A172 (cell line): ENCODE measurements at places on chromosomes 1 and 21.
A peak's percentile ranks its signal among the peaks of the same experiment; 100 is the strongest.

GRCh38 chr1:66383168-66383567, 150.8 kb upstream of the SGIP1 start:
- DNase-seq, result no peak

- DNase-seq, result no peak
Observed at GRCh38 chr1:181718034-181718433, 234.7 kb downstream of the CACNA1E start.

- DNase-seq, result no peak
Observed at GRCh38 chr1:238953448-238954010, 432.8 kb upstream of the CHRM3 start.

- DNase-seq, result peak; percentile 20
Observed at GRCh38 chr1:215160351-215160750, 77.8 kb downstream of the KCNK2 start.

- no peak for DNase-seq
Observed at GRCh38 chr1:96683931-96684330, 37.7 kb upstream of the PTBP2 start.

GRCh38 chr1:238485912-238486209, 595.1 kb upstream of the ZP4 start:
- DNase-seq, result peak; percentile 44

DNA sequence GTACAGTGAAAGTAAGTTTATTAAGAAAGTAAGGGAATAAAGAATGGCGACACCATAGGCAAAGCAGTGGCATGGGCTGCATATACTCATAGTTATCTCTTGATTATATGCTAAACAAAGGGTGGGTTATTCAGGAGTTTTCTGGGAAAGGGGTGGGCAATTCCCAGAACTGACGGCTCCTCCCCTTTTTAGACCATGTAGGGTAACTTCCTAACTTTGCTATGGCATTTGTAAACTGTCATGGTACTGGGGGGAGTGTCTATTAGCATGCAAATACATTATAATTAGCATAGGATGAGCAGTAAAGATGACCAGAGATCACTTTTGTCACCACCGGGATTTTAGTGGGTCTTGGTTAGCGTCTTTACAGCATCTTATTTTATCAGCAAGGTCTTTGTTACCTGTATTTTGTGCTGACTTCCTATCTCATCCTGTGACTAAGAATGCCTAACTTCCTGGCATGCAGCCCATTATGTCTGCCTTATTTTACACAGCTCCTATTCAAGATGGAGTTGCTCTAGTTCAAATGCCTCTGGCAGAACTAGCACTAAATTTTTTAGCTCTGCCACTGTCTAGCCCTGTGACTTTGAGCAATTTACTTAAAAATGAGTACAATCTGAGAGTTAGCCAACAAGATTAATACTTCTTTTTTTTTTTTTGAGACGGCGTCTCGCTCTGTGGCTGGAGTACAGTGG, 110.3 kb upstream of the PALMD start:
- DNase-seq, result peak; percentile 29

GRCh38 chr1:57674801-57675200, 250.9 kb upstream of the DAB1 start:
- DNase-seq, result no peak

- DNase-seq, result no peak
Observed at GRCh38 chr21:44914176-44914874, 6.4 kb downstream of the ITGB2 start.

- no peak for DNase-seq
Observed at GRCh38 chr1:11286735-11287410, 13.9 kb downstream of the UBIAD1 start.

GRCh38 chr1:196393742-196394141, 214.5 kb downstream of the KCNT2 start:
- DNase-seq, result peak; percentile 73

GRCh38 chr1:26754086-26754874, 33.5 kb upstream of the PIGV start:
- no peak for DNase-seq

DNA sequence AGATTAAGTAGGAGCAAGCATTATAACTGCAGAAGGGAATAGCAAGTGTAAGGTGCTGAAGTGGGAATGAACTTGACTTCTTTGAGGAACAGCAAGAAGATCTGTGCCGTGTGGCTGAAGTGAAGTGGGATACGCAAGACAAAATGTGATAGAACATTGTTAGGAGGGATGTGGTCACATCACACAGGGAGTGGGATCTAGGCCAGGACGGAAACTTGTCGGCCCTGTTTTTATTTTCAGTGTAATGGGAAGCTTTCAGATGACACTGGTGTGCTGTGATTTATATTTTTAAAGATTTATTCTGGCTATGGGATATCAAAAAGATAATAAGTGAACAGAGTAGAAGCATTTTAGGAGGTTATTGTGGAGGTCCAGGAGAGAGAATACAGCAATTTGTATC, 116.4 kb downstream of the PLA2G4A start:
- DNase-seq, result no peak

GRCh38 chr1:152623203-152623844, 421 bp upstream of the LCE3A start:
- no peak for DNase-seq

DNA sequence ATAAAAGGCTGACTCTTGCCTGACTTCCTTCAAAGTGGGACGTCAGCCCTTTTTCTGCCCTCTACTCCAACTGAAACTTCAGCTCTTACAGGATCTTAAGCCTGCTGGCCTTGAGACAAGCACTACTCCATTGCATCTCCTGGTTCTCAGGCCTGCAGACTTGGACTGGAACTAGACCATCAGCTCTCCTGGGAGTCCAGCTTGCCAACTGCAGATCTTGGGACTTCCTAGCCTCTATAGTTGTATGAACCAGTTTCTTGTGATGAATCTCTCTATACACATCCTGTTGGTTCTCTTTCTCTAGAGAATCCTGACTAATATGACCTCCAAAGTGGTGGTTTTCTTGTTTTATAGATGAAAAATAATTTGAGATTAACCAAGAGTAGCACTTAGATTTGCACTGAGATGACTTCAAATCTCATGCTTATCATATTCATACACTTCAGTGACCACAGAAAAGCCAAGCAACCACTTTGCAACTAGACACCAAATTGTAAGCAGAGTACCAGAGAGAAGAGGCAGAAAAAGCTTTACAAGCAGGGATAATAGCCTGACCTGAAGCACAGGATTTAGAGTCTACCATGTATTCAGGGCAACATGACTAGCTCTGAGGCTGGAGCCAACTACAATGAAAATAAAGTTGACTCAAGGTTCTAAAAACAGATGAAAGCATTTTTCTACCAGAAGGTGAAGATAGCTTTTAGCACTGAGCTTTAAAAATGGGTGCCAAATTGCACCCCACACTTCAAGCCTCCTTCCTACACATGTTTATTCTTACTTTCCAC, 661.3 kb upstream of the USP24 start:
- DNase-seq, result no peak

DNA sequence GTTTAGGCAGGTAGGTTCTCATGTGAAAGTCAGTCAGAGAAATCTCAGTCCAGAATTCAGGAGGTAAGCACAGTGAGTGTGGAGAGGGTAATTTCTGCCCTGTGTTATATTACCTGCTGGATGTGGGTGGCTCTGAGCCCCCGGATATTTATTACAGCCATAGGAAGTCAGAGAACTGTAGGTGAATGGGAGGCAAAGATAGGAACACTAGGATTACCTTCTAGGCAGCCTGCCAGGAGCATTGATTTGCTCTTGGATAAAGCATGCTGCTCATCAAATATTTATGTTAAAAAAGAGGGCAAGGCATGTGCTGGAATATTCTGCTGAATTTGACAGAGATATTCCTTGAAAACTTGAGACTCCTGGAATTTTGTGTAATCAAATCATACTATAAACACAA, 8.5 kb downstream of the GNG12 start:
- DNase-seq, result no peak

GRCh38 chr1:41239988-41240610, 2.0 kb downstream of the SCMH1 start:
- DNase-seq, result peak; percentile 20

- no peak for DNase-seq
Observed at GRCh38 chr1:208324005-208324404, 79.8 kb upstream of the PLXNA2 start.

GRCh38 chr1:149986486-149987296, 23.8 kb downstream of the OTUD7B start:
- peak; percentile 93 for DNase-seq

- DNase-seq, result peak; percentile 87
Observed at GRCh38 chr1:17874231-17874630, 119.1 kb downstream of the ACTL8 start.

DNA sequence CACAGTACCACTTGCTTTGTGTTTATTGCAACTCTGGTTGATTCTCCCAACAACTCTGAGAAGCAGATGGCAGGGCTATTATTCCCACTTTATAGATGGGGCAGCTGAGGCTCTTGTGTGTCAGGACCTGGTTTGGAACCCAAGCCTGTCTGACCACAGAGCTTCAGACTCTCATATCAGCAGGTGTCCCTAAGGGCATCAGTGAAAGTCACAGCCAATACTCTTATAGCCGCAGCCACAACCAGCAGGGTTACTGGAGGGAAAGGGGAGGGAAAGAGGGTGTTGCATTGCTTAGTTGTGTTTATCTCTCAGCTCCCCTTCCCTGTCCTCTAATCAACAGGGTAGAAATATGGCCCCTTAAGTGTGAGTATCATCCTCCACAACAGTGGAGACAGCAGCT, 304.0 kb downstream of the RRAGC start:
- DNase-seq, result no peak

DNA sequence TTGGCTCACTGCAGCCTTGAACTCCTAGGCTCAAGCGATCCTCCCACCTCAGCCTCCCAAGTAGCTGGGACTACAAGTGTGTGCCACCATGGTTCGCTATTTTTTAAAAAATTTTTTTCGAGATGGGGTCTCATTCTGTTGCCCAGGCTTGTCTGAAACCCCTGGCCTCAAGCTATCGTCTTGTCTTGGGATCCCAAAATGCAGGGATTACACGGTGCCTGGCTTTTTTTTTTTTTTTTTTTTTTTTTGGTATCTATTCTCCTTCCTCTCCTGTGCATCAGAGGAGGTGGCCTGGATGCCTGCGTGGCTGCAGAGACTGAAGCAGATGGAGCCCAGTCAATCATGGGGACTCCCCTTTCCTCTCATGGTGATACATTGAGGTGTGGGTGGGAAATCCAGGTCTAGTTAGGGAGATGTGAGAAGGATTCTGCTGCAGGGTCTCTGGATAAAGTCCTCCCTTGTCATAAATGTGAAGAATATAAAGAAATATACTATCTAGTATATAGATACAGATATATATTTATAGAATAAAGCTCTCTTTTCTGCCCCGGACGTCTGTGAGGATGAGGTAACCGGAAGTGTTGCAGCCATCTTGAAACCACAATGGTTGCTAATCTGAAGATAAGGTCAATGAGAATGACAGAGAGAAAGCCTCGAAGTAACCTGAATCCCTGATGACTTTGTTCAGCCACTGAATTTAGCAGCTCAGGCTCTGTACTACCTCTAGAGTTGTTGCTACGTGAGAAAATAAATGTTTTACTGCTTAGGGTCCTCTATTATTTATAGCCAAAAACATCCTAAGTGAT, 19.5 kb upstream of the RGSL1 start:
- DNase-seq, result peak; percentile 55

GRCh38 chr1:215345766-215346165, 221.3 kb upstream of the KCTD3 start:
- DNase-seq, result no peak

DNA sequence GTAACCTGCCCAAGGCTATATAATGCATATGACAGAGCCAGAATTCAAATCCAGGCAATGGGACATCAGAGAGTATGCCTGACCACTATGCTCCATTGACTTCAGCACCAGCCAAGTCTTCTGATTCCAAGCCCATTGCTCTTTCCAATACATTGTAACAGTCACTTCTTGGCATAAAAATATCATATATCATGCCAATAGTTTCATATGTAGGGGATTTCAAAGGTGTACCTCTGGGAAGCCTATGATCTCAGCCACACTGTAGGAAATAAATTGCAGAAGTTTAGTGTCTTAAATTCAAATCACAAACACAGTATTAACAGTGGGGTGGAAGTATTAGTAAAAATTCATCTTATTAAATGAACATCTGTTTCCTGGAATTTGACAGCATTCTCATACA, 30.0 kb upstream of the ROR1 start:
- no peak for DNase-seq

GRCh38 chr1:198723127-198723526, 84.3 kb downstream of the PTPRC start:
- no peak for DNase-seq

- no peak for DNase-seq
Observed at GRCh38 chr21:15212206-15212605, 147.4 kb upstream of the NRIP1 start.

DNA sequence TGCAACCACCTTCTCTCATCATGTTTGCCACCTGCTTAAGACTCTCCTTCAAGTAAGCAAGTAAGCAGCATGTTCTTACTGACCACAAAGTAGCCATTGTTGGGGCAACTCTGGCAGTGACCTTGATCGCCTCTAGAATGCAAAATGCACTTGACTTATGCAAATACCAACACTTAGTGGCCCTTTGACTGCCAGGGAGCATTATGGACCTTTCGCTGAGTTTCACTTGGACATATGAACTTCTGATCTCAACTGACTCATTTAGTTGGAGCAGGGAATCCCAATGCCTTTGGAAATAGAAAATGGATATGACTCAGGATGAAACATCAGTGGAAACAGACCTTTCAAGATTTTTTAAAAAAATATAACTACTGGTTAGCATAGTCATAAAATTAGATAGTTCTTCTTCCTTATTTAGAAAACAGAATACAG, 6.1 kb upstream of the PLA2G5 start:
- DNase-seq, result peak; percentile 62

DNA sequence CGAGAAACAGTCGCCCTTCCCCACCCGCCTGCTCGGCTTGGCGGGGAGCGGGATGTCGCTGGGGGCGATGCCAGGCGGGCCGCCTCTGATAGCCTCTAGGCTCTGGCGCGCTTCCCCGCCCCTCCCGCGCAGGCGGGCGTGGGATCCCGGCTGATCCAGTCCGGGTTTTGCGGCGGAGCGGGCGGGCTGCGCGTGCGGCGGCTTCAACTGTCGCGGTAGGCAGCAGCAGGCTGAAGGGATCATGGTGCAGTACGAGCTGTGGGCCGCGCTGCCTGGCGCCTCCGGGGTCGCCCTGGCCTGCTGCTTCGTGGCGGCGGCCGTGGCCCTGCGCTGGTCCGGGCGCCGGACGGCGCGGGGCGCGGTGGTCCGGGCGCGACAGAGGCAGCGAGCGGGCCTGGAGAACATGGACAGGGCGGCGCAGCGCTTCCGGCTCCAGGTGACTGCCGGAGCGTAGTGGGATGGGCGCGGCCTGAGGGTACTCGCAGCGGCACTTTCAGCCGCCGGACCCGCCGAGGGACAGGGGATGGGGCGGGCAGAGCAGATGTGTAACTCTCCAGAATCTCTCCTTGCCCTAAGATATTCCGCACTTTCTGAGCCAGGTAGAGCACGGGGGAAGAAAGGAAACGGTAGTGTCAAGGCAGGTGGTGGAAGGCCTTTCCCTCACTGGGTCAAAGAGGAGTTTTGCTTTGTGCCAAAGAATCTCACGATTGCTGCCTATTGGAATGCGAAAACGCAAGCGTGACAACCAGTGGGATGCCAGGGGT, at the start of gene FAAH:
Gene FAAH, plus strand, starts transcription at position 210 of the 764 bp plus-strand sequence. Its CDS starts 32 bp downstream, at position 242.
- no peak for DNase-seq
